ENCODE measurements at places on chromosomes 4 and X.

- no peak for DNase-seq
Measured at GRCh38 chr4:102447413-102447812, 53.7 kb upstream of the NFKB1 start.

DNA sequence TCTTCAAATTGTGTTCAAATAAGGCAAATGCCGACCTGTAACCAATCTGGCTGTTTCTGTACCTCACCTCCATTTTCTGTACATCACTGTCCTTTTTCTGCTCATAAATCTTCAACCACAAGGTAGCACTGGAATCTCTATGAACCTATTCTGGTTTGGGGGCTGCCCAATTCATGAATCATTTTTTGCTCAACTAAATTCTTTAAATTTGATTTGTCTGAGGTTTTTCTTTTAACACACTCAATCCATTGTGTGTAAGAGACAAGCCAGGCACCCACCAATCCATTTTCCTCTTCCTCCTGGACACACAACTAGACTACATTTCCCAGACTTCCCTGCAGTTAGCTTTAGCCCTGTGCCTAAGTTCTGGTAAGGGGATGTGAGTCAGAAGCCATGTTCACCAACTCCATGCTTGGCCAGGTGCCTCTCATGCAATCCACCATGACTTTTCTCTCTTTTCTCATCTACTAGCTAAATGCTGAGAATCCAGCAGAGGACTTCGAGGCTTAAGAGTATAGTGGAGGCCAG is 193.2 kb upstream of the KLF3 start:
- no peak for DNase-seq

DNA sequence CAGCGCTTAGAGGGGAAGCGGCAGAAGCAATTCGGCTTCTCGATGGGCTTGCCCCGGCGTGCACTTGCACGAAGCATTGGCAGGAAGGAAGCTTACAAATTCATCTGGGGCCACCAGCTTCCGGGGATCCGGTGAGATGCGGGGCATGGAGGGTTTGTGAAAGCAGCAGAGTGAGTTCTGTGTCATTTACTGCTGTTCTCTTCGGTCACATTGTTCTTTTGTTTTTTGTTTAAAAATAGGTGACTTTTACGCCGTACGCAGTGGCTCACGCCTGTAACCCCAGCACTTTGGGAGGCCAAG is 47.0 kb downstream of the ASMT start:
- no peak for DNase-seq

DNA sequence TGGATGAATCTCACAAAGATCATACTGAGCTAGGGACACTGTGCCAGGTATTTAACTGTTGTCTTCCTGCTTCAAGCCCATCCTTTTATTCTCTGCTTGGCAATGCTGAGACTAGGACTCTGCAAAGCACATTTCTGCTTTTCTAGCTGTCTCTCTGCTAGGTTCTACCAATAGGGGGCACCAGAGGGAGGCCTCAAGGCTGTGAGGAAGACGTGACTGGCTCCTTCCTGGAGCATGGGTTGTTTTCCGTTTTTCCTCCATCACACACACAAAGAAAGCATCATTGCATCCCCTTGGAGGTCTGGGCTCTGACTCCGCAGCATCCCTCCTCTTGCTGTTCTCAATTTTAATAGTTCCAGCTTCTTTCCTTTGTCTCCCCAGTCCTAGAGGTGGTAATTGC is 10.9 kb upstream of the DCTD start:
- no peak for DNase-seq

DNA sequence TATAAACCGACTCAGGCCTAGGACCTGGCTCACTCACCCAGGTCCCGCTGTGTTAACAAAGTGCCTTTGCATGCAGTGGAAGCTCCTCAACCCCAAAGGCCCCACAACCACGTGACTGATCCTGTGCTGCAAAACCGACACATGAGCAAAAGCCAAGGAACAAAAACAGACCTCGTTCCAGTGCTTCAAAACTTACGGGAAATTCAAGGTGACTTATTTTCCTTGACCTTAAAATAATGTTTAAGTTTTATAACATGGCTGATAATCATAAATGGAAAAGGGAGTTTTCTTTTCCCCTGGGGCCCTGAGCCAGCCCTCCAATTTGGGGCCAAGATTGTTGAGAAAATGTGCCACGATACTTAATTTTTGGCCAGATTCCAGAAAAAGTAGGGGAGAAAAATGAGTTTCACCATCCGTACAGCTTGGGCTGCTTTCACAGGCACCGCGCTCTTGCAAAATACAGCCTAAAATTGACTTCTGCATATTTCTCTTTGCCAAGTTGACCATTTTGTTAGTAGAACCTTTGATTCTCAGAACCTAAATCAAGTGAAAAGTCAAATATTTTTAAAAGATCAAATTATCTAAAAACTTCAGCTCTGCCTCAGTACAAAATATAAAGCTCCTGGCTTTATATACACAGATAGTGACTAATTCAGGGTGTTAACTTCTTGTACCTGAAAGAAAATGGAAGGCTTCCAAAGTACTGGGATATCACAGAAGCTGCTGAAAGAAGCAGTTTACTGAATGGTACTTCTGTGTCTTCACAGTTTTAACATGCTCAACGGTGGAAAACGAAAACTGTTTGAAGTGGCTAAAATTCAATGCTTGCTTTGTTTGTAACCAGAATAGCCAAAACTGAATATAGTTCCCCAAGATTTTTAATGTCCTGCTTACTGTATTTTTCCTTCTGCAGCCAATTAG is 93.8 kb downstream of the APBB2 start:
- DNase-seq = no peak

DNA sequence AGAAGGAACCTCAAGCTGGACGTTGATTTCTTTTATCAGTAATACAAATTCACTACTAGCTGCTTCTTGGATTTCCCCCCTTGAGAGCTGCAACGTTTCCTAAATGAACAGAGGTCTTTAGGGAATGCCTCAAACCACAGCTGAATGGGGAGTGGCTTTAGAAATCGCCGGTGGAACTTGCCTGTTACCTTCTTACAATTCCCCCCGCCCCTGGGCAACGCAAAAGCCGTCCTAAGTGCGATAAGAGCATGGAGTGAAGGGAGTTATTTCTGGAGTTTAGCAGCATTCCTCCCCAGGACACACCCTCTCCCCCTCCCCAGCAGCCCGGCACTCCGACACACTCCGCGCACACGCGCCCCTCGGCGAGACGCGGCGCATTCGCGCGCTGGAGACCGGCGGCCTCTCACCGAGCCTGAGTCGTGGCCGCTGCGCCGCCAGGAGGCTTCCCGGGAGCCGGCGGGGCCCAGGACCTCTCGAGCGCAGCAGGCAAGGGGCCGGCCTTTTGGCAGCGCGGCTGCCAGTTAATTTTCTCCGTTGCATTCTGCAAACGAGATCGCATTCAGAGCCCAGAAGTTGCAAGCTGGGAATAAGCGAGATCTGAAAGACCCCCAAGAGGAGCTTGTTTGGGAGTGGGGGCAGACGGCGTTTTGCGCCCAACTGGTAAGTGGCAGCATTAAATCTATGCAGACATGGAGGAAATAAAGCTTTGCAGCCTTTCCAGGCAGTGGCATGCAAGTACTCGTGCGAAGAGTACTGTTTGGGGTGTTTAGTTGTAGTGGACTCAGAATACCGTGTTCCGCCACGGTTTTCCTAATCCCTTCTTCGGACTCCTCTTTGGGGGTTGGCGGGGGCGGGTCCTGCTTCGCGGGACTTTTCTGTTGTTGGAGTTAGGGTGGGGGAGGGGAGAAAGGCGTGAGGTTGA is 134.7 kb downstream of the PALLD start:
- DNase-seq = no peak

DNA sequence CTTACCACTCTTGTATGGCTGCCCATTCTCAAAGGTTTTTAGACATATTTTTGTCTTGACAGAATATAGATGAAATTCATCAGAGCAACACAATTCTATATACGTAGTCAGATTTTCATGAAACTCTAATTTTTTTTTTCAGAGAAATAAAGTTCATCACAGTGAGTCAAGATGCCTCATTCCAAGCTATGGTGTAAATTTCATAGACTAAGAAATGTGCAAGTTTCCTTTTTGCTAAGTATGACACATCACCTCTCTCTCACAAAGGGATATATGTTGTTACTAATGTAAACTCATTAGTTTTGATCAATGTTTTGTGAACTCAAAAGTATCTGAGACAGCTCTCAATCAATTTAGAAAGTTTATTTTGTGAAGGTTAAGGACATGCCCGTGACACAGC is 60.4 kb upstream of the ATXN3L start:
- no peak for DNase-seq
